ENCODE measurements at places on chromosomes 6 and 20.

DNA sequence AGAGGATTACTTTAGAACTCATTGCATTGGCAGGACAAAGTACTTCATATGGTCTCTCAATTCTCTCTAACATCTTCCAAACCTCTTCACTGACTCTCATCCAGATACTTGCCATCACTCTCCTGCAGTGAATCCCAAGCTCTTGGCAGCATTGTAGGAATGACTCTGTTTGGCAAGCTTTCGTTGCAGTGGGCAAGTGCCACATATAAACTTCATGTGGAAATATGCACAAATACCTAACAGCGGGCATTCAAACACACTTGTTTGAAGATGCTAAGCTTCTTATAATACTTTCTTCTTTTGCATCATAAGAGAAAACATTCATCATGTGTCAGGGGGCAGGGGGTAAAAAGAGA, 86.2 kb upstream of the F13A1 start:
- DNase-seq = no peak

- no peak for DNase-seq
These were observed 16.1 kb upstream of the TNFAIP3 start for GRCh38 chr6:137850816-137851602.

GRCh38 chr6:120779441-120779840, 554.8 kb downstream of the TBC1D32 start:
- DNase-seq = no peak

GRCh38 chr6:135936606-135937005, 85.1 kb downstream of the PDE7B start:
- DNase-seq = peak; percentile 77

DNA sequence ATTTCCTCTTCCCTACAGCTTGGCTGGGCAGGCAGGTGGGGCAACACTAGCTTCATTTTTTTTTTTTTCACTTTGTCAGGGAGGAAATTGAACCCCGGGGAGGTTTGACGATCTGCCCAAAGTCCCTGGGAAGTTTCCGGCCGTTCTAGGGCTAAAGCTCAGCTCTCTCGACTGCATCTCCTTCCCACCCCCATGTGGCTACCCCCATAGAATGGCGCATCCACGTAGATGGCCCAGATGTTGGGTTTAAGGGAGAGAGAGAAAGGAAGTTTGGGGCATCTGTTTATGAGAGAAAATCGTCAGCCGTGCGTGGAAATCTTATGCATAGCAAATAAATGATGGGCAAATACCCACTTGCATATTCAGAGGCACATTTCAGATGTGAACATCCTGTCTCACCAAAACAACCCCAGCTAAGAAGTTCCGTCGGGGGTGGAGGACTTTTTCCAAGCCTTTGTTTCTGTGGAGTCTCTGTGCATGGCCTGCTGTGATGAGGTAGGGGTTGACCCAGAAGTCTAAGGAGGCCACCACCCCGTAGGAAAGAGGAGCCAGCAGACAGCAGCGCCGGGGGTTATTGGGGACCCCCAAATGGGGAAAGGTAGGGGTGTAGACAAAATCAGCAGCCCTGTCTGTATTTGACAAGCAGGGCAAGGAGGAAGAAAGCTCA, 40.5 kb upstream of the ZNF831 start:
- DNase-seq = no peak

DNA sequence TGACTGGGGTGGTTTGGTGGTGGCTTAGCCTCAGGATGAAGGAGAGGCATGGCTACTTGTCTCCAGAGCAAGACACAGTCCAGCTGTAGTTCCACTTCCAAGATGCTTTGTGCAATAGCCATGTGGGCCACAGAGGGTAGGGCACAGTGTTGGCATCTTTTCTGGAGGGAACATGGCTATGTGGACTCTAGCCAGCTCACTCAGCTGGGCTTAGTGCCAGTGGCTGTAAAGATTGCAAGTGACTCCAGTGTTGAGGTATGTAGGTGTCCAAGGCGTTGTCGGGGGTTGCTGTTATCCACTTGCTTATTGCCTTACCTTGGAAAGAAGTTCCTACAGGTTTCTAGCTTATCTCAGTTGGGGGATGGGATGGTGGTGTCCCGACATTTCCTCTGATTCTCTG, 233.4 kb downstream of the CD109 start:
- no peak for DNase-seq

DNA sequence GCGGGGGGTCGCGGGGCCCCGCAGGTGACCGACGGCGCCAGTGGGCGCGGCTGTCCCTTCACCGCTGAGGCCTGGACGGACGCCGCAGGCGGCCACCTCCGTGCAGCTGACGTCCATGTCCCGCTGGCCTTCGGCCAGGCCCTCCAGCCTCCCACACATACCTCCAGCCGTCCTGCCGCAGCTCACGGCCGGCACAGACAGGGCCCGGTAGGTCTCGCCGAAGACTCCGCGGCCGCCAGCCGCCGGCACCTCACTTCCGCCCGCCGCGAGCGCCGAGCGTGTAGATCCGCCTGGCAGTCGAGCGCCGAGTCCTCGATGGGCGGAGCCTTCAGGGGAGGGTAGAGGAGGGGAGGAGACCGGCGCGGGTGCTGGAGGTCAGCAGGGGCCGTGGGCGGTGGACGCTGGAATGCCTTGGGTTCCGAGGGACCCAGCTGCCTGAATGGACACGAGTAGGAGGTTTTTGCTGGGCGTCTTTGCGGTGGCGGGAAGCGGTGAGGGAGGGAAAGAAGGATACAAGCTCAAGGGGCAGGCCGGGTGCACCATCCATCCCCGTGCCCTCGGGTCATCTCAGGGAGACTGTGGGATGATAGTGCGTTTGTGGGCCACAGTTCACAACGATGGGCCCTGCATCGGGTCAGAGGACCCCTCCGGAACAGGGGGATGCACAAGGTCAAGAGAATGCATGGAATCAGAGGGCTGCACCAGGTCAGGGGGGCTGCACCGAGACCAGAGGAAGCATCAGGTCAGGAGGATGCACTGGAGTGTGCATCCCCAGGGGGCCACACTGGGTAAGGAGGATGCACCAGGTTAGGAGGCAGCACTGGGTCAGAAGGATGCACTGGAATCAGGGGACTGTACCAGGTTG, at the start of gene EXOC2:
Gene EXOC2, minus strand, starts transcription at position 282 of the 865 bp plus-strand sequence. CDS start 55,321 bp downstream, outside the sequence.
- DNase-seq = peak; percentile 25

GRCh38 chr20:39259010-39259803, 297.1 kb downstream of the DHX35 start:
- no peak for DNase-seq

DNA sequence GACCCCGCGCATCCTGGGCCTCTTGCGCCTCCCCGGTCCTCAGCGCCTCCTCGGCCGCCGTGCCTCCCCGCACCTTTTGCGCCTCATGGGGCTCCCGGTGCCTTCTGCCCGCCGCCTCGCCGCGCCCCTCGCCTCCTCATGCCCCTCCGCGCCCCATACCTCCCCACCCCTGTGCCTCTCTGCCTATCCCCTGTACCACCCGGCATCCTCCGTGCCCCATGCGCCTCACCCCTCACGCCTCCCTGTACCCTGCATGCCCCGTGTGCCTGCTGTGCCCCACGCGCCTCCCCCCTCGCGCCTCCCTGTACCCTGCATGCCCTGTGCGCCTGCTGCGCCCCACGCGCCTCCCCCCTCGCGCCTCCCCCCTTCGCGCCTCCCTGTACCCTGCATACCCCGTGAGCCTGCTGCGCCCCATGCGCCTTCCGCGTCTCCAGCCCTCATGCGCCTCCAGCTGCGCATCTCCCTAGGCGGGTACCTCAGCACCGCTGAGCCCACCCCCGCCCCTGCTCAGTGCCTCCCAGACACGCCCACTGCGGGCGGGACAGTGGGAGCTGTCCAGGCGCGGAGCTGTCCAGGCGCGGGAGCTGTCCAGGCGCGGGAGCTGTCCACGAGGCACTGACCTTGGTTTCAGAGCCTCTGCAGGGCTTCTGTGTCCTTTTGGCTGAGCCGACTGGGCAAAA, 37.1 kb downstream of the IGF2R start:
- DNase-seq = no peak

GRCh38 chr20:46674253-46675083, 14.8 kb downstream of the TP53RK start:
- no peak for DNase-seq

- DNase-seq = no peak
These were observed 24.5 kb upstream of the TCP11 start for GRCh38 chr6:35165630-35166071.

DNA sequence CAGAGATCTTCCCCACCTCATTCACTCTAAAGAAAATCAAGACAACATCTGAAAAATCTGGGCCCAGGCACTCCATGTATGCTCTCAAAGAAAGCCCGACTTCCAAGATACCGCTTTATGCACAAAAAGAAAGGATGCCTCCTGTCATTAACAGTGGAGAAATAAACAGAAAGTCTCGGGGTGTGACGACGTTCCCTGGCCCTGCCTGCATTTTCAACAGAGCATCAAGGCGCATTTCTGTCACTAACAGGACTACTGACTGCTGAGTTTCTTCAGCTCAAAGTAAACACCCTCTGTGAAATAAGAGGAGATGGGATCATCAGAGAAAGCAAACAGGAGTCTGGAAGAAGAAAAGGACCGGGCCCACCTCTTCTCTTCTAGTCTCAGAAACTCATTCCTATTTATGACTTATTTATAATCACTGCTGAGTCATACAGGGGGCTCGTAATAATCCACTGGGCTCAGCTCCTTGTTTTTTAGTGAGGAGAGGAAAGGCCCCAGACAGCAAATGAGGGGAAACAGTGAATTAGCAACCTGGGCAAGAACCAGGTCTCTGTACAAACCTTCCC, 99.7 kb downstream of the ZMYND8 start:
- no peak for DNase-seq

GRCh38 chr6:105646391-105646867, 243.5 kb upstream of the PREP start:
- no peak for DNase-seq

- DNase-seq = no peak
These were observed 41.6 kb upstream of the CD93 start for GRCh38 chr20:23127506-23128279.

DNA sequence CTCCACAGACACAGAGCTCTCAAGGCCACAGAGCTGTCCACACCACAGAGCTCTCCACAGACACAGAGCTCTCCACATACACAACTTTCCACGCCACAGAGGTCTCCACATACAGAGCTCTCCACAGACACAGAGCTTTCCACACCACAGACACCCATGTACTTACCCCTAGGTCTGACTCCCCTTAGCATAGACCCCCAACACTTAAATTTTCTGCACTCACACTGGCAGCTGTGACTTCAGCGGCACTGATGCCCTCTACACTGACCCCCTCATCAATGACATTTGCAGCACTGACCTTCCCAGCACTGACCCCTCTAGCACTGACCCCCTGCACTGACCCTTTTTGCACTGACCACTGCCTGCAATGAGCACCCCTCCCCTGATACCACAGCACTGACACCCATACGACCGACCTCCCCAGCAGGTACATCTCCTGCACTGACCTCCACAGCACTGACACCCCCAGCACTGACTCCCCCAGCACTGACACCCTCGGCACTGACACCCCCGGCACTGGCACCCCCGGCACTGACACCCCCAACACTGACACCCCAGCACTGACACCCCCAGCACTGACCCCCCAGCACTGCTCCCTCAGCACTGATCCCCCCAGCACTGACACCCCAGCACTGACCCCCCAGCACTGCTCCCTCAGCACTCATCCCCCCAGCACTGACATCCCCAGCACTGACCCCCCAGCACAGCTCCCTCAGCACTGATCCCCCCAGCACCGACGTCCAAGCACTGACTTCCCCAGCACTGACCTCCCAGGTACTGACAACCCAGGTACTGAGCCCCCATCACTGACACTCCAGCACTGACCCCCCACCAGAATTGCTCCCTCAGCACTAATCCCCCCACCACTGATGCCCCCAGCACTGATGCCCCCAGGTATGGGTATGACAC, 56.5 kb downstream of the ERMARD start:
- DNase-seq = no peak

GRCh38 chr6:132812255-132812732, 2.1 kb upstream of the RPS12 start:
- peak; percentile 29 for DNase-seq

- no peak for DNase-seq
These were observed 9.4 kb upstream of the RAB44 start for GRCh38 chr6:36688063-36688738.

GRCh38 chr6:106974336-106974998, at the start of gene CD24:
CD24 (minus strand) TSS chr6:106974729; CDS start chr6:106974646, 83 bp downstream.
- DNase-seq = no peak

- no peak for DNase-seq
These were observed 78.0 kb downstream of the PSMB1 start for GRCh38 chr6:170475118-170475517.

DNA sequence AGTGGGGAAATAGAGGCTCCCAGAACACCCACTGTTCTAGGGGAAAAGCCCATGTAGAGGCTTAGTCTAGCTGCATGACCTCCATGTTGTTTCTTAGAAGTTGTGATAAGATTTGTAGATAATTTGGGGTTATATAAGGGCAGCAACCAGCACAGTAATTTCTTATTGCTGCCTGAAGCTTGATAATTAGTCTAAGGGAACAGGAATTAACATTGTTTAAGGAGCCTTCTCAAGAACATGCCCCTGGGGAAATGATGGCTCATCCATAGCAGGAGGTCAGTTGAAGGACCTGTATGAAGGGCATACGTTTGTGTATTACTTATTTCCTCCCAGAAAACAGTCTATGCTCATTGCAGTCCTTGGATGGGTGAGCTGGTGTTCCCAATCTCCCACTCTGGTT, 170.7 kb upstream of the SCGN start:
- no peak for DNase-seq

DNA sequence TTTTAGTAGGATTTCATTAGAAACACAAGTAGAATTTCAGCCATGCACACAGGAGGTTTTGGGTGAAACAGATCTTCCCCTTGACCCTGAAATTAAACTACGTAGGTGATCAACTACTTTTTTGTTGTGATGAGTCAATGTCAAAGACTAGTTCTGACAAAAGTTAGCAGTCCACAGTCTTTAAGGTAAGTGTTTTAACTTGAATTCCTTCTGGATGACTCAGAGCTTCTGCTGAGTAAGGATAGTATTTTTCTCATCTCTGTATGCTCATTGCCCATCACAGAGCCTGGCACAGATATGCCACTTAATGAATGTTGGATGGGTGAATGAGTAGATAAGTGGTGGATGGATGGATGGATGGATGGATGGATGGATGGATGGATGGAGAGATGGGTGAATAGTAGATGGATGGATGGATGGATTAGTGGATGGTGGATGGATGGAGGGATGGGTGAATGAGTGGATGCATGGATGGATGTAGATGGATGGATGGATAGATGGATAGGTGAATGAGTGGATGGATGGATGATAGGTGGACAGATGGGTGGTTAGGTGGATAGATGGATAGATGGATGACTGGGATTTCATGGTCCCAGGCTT, 165.3 kb downstream of the ZMYND8 start:
- no peak for DNase-seq

GRCh38 chr6:121664158-121664557, 228.7 kb downstream of the GJA1 start:
- no peak for DNase-seq

DNA sequence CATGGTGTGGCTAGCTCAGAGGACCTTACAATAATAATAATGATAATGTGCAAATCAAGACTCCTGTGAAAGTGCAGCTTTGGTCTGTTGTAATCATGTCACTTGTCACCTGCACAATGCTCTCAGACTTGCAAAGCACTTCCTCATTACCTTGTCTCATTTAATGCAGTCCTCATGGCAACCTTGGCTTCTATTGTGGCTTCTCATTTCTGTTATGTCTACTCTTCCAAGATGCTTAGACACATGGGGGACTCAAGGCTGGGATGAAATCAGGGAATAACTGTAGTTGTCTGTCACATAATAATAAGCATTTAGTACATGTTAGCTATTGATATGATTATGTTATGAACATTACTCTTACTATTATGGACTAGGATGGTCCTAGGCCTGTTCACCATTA, 484.2 kb downstream of the PTPRT start:
- DNase-seq = no peak

All from AG09309 (cell line).